ENCODE measurements at places on chromosomes 13 and 19.

- no peak overlapping the region for H3K27ac ChIP-seq
- H3K4me1 ChIP-seq: no peaks in the 10 kb centered on the region
- no peaks in the 10 kb centered on the region for H3K27me3 ChIP-seq
These were observed 5.9 kb downstream of the KLC3 start for GRCh38 chr19:45346449-45346848.

GRCh38 chr13:21435231-21435630 lies 23.9 kb downstream of the ZDHHC20 start:
- H3K27ac ChIP-seq: no peak overlapping the region
- H3K36me3 ChIP-seq: no peaks in the 10 kb centered on the region
- H3K27me3 ChIP-seq: no peaks in the 10 kb centered on the region
- DNase-seq: no peak

DNA sequence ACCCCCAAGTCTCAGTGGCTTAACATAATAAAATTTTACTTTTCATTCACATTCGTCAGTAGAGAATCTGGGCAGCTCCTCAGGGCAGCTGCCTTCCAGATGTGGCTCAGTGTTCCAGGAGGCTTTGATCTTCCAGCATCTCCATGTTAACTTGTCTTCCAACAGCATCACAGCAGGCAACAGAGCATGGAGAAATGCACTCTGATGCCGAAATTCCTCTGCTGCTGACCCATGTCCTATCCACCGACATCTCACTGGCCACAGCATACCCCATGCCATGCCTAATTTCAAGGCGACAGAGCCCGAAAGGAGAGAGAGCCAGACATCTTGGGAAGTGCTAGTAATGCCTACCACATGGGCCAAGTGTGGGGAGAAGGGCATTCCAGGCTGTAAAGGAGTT lies 64.9 kb upstream of the MEDAG start:
- H3K27ac ChIP-seq: no peak overlapping the region
- no peaks in the 10 kb centered on the region for H3K27me3 ChIP-seq
- no peaks in the 10 kb centered on the region for H3K4me1 ChIP-seq
- H3K36me3 ChIP-seq: no peaks in the 10 kb centered on the region

GRCh38 chr19:38852231-38853044 lies 2.7 kb upstream of the HNRNPL start:
- H3K27ac ChIP-seq: peak overlapping the region; percentile 97
- H3K4me3 ChIP-seq: peak overlapping the region; percentile 58
- peaks cover 30% of the 10 kb centered on the region for H3K4me1 ChIP-seq
- peaks cover 2% of the 10 kb centered on the region for H3K36me3 ChIP-seq
- peak; percentile 83 for DNase-seq

DNA sequence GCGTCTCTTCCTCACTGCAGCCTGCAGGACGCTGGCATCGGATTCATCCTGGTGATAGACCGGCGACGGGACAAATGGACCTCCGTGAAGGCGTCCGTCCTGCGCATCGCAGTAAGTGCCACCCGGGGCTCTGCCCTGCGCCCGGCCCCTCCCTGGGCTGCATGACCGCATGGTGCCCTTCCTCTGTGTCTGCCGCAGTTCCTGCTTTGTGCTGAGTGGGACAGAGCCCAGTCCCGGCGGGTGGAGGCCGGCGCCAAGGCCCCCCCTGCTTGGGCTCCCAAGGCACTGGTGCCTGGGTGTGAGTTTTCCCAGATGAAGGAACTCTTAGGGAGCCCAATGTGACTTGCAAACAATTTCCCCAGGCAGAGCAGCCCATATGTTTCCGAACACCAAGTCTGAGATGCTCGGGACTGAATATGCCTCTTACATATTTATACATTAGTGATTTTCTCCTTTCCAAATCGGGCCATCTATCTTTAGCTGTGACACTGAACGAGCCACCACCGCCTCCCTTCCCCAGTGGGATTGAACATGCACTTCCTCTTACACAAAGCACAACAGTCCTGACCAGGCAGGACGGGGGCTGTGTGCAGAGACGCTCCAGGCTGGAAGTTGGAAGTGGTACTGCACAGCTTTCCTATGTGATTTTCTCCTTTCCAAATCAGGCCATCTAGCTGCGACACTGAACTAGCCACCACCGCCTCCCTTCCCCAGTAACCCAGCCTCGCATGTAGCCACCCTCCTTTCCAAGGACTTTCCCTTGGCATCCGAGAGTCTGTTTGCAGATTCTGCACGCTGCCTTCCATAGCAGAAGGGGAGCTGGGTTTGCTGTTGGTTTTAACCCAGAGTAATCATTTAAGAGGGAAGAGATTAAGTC lies 60.1 kb upstream of the F7 start:
- H3K4me3 ChIP-seq: peak overlapping the region; percentile 46
- H3K36me3 ChIP-seq: no peaks in the 10 kb centered on the region
- H3K27ac ChIP-seq: peak overlapping the region; percentile 74
- no peaks in the 10 kb centered on the region for H3K27me3 ChIP-seq
- DNase-seq: no peak

Data from tibial artery (tissue), 4 donors.